ENCODE measurements at places on chromosomes 7 and 10.

- no peak for DNase-seq
Measured at GRCh38 chr10:24318517-24318916, 109.6 kb downstream of the KIAA1217 start.

- DNase-seq, result no peak
Measured at GRCh38 chr10:50874723-50875122, 10.7 kb downstream of the A1CF start.

GRCh38 chr10:52019077-52019555, 295.0 kb upstream of the DKK1 start:
- no peak for DNase-seq

GRCh38 chr7:75614401-75614800, 122.3 kb downstream of the SPDYE5 start:
- no peak for DNase-seq

DNA sequence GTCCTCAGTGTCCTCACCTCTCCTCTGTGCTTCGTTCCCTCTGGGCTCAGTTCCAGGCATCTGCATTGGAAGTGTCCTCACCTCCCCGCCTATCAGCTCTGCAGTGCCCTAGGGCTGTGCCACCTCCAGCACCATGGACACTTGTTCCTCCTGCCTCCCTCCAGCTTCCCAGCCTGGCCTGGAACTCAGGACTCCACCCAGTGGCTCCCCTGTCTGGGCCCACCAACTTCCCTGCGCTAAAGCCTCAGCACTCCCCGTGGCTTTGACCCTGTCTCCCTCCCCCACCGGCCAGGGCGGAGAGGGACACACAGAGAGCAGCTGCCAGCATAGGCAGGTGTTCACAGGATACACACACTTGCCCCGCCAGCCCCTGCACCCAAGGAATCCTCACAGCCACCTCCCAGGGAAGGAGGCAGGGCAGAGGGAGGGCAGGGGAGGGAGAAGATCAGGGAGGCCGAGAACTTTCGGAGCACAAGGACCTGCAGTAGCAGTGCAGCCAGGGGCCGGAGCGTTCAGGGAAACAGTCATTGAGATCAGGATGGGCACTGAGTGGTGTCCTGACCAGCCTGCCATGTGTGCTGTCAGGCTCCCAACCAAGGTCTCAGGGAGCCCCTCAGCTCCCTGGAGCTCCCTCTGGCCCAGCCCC, 31.3 kb downstream of the ANXA8 start:
- no peak for DNase-seq

Measured in fibroblast of skin of back (primary cell).